ENCODE measurements at places on chromosomes 6 and 20.

DNA sequence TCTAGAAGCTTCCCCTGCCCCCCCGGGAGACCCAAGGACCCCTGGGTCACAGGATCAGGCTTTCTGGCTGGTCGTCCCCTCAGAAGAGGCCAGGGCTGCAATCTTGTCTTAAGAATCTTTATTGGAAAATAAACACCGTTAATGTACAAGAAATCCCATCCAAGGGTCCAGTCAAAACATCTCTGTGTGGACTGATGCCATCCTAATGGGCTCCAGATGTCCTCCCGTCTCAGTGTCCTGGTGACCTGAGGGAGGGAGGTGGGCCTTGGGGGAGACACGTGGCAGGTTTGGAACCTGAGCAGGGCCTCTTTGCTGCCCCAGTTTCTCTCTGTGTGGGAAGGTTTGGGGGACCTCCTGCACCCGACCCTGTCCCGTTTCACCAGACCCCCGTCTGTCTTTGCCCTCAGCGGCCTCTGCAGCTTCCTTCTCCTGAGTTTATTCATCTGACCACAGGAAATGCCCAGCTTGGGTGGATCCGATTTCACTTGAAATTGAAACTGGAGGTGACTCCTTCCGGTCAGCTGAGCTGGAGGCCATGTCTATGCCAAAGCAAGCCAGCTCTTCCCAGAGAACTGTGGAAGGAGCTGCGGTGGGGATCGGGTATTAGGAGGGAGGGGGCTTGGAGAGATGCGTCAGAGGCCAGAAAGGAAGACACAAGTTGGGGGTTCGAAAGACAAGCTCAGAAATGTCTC lies 75.1 kb downstream of the SLC2A10 start:
- DNase-seq = no peak

- DNase-seq = no peak
Measured at GRCh38 chr6:13762611-13763441, 51.2 kb upstream of the RANBP9 start.

DNA sequence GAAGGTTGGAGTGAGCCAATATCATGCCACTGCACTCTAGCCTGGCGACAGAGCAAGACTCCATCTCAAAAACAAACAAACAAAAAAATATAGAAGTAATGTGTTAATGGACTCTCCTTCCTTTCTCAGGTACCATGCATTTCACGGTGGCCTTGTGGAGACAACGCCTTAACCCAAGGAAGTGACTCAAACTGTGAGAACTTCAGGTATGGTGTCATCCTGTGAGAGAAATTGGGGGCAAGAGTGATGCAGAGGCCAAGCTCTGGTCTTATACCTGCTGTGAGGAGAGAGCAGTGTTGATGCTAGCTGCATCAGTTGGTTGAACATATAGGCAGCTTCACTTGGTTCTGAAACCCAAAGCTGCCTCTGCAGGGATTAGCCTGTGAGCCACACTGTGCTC lies 6.2 kb downstream of the ITCH start:
- no peak for DNase-seq

DNA sequence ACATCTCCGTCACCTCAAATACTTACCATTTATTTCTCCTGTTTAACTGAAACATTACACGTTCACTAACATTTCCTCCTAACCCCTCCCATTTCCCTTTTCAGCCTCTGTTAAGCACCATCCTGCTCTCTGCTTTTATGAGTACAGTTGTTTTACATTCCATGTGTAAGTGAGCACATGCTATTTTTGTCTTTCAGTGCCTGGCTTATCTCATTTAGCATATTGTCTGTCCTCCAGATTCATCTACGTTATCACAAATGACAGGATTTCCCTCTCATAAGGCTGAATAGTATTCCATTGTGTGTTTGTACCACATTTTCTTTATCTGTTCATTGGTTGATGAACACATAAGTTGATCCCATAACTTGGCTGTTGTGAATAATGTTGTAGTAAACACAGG lies 22.7 kb downstream of the TAF11 start:
- DNase-seq = no peak
